Lung microvascular endothelial cell (primary cell): ENCODE measurements at places on chromosomes 2 and 18. TPM values are rescaled to one million over a fixed set of nuclear protein-coding genes. Genes with fewer than 3 reads are reported as not detected.

GBX2 gene
- total RNA-seq = under 0.01 and 2.0 TPM in 2 replicates

MPP4 gene
- total RNA-seq = 0.20 and 2.0 TPM in 2 replicates

- no peak for DNase-seq
Observed at GRCh38 chr18:13893418-13893760, 21.9 kb downstream of the MC2R start.

GRCh38 chr2:12714391-12715221 is 2.1 kb upstream of the TRIB2 start:
- no peak for DNase-seq

SPATA3 gene
- not detected in 2 replicates for total RNA-seq

- no peak for DNase-seq
Observed at GRCh38 chr2:107687073-107687472, 139.6 kb upstream of the RGPD4 start.

- no peak for DNase-seq
Observed at GRCh38 chr2:100042562-100042961, 99.8 kb downstream of the AFF3 start.

- no peak for DNase-seq
Observed at GRCh38 chr2:238509151-238509835, 82.6 kb downstream of the ASB1 start.

DNA sequence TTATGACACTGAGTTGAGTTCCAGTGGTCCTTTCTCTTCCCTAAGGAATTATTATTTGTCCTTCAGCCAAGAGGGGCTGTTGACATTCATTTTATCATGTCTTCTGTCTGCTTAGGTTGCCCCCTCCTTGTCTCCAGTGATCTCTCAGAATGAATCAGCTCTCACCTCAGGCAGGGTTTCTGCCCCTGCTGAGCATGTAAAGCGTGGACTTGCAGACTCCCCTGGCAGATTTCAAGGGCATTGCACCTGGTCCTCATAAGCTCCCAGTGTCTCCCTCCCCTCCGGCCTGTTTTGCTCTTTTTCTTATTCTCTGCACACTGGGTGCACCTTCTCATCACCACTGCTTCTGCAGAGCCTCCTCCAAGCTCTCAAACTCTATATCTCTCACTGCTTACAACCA is 188.4 kb downstream of the KCNS3 start:
- DNase-seq = no peak

FAM237A gene
- total RNA-seq = not detected in 2 replicates

DNA sequence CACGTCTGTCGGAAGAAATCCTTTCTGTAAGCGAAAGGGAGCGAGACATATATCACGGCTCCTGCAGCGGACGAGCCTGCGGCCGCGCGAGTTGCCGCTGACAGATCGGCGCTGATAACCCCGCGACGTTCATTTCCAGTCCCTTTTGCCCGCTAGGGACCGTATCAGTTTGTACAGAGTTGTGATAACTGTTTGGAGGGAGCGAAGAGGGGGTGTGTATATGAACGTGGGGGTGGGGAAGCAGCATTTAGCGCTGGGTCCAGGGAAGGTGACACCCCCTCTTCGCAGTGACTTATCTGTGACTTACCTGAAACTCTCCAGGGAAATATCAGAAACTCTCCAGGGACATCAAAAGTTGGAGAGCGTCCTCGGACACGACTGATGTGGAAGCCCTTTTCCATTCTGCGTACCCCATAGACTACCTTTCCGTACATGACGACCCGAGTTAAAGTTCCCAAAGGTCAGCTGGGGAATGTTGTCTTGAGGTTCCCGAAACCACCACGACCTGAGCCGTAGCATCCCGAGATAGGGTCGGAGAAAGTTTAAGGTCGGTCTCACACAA is 948 bp upstream of the GATA6 start:
- DNase-seq = peak; percentile 25

- DNase-seq = no peak
Observed at GRCh38 chr18:9416563-9417072, 58.7 kb upstream of the RALBP1 start.

DNA sequence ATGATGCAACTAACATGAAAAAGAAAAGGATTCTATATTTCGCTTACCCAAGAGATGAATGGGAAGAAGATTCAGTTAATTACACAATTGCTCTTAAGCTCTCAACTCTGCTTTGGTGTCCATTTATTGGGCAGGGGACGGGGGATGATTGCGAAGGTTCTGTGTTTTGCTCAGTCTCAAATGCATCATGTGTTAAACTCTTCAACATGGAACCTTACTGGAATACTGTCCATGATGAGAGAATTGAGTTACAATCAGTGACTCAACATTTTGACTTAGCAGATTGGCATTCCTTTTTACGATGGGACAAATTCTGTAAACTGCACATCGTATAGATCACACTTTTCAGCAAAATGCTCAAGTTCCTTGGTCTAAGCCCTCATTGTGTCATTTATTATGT is 135.6 kb downstream of the RBMS1 start:
- no peak for DNase-seq

DNA sequence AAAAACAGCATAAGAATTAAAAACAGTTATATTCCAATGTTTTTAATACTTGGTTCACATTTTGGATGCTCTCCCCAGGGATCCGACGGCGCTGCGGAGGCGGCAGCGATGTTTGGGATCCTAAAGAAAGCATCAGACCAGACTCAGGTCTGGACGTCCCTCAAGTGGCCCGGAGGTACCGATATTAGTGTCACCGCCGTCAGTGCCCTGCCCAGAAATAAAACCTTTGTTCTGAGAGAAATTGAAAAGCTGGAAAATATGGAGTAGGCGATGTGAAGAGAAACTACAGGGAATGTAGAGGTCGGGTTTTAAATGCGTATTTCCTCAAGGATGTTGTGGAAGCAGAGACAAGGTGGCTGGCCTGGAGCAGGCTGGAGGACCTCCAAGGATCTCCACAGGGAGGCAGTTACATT is 683 bp upstream of the TBC1D8 start:
- peak; percentile 43 for DNase-seq

DNA sequence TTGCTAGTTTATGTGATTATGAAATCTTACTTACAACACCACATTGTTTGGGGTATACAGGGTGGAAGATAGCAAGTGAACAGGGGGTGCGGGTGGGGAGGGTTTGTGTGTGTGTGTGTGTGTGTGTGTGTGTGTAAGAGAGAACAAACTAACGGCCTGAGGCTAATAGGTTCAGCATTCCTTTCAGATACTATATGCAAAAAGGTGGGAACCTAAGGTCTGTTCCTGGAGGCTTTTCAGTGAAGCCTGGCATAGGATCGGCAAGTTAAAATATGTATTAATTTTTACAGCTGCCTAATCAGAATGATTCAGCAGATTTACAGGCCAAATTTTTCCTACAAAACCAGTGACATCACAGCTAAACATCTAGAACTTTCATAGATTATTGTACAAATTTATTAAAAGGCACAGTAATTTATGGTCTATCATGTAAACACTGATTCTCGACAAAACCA is 7.6 kb upstream of the SPDYA start:
- peak; percentile 24 for DNase-seq

GRCh38 chr18:11664286-11664685 is 24.8 kb upstream of the GNAL start:
- DNase-seq = no peak

SCYGR4 gene
- not detected in 2 replicates for total RNA-seq

PPP3R1 gene
- total RNA-seq = 15.7 and 18.3 TPM in 2 replicates

GRCh38 chr2:223464071-223464470 is 138.1 kb downstream of the SCG2 start:
- no peak for DNase-seq

ABCB11 gene
- under 0.01 TPM in 1 of 2 replicates, not detected in the other for total RNA-seq

TBR1 gene
- under 0.01 TPM in 1 of 2 replicates, not detected in the other for total RNA-seq

- DNase-seq = peak; percentile 57
Observed at GRCh38 chr18:39969803-39970494, 1985.1 kb upstream of the PIK3C3 start.

IL1R2 gene
- 0.20 and 0.22 TPM in 2 replicates for total RNA-seq

LRRC30 gene
- total RNA-seq = not detected in 2 replicates

DNA sequence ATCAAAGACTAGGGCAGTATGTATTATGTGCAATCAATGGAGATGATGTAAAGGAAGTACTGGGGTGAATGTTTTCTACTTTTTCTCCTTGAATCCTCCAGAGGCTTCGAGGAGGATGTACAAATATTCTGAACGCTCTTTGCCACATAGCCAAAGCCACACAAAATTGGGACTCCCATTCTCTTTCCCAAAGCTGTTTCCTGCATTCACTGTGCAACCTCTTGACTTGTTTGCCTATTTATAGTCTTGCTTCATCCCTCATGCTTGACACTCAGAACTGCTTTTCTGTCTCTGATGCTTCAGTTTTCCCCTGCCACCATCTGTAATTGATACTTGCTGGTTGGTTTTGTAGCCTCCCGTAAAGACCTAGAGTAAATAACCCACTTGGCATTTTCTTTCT is 208.2 kb upstream of the RBMS1 start:
- no peak for DNase-seq

DNA sequence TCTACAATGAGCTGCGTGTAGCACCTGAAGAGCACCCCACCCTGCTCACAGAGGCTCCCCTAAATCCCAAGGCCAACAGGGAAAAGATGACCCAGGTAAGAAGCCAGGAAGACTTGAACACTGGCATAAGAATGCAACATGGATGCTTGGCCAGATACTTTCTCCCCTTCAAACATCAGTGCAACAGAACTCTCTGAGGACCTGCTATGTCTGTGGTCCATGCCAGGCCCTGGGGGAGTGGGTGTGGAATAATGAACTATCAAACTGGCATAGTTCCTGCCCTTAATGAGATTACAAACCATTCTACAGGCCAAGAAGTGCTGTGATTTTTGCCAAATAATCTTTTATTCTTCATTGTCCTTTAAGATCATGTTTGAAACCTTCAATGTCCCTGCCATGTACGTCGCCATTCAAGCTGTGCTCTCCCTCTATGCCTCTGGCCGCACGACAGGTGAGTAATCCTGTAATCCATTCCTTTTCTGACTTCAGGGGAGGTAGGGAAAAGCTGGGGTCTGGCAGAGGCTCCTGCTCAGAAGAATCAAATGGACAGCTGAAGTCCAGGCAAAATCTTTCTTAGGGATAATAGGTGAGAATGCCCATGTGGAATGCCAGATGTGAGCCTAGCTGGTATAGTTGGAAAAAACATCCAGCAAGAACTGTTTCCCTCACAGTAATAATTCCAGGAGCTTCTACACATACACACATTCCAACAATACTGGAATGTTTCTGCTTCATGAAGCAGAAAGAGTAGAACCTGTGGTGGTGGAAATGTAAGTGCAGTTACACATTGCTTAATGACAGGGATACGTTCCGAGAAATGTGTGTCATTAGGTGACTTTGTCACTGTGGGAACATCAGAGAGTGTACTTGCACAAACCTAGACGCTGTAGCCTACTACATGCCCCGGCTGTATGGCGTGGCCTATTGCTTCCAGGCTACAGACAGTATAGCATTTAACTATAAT is 16.2 kb downstream of the ACTG2 start:
- no peak for DNase-seq

- DNase-seq = no peak
Observed at GRCh38 chr2:109690822-109691541, 76.8 kb downstream of the SOWAHC start.

STEAP3 gene
- total RNA-seq = 4.6 and 7.2 TPM in 2 replicates

LYPD1 gene
- total RNA-seq = 1.1 and 1.2 TPM in 2 replicates

MARCHF4 gene
- 0.20 and 0.22 TPM in 2 replicates for total RNA-seq

GRCh38 chr2:106147159-106147558 is 46.9 kb downstream of the UXS1 start:
- no peak for DNase-seq

CNGA3 gene
- total RNA-seq = not detected in 2 replicates

GRCh38 chr18:11714244-11714918 is 25.3 kb downstream of the GNAL start:
- DNase-seq = no peak

ST8SIA5 gene
- not detected in 2 replicates for total RNA-seq

- peak; percentile 99 for DNase-seq
Observed at GRCh38 chr2:64711252-64711800, 57.6 kb upstream of the SERTAD2 start.

SRD5A2 gene
- not detected in 2 replicates for total RNA-seq

DNA sequence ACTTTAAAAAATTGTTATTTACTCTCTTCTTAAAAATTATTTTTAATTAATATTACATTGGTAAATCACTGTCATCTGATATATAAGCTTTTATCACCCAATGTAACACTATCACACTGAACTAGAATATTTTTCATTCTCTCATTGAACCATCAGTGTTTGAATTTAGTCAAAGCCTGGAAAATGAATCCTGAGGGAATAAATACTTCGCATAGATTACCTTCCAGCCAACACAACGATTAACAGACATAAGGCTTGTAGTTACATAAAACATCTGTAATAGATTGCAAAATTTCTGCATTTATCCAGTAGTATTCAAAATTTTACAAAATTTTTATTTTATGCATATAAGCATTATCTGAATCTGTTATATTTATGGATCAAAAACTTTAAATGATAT is 314.9 kb downstream of the ERBB4 start:
- DNase-seq = no peak

SANBR gene
- total RNA-seq = 7.8 and 15.1 TPM in 2 replicates

- DNase-seq = no peak
Observed at GRCh38 chr2:102417946-102418345, 5.0 kb upstream of the IL18RAP start.

ITPRIPL1 gene
- 2.0 and 3.6 TPM in 2 replicates for total RNA-seq
